ENCODE measurements at places on chromosomes 5 and 9.

DNA sequence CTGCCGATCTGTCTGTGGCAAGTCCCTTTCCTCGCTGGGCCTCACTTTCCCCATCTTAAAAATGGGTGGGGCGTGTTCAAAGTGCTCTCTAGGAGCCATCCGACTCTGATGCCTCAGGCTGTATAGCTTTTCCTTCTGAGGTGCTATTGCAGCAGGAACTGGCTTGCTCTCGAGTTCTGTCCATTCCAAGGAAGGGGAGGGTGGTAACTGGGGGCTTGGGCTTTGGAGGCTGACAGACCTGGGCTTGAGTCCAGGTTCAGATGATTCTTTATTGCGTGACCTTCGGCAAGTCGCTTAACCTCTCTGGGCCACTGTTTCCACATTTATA lies 139.5 kb downstream of the RGS3 start:
- DNase-seq: no peak

GRCh38 chr9:133610845-133611244 lies 1.7 kb upstream of the FAM163B start:
- DNase-seq: no peak

DNA sequence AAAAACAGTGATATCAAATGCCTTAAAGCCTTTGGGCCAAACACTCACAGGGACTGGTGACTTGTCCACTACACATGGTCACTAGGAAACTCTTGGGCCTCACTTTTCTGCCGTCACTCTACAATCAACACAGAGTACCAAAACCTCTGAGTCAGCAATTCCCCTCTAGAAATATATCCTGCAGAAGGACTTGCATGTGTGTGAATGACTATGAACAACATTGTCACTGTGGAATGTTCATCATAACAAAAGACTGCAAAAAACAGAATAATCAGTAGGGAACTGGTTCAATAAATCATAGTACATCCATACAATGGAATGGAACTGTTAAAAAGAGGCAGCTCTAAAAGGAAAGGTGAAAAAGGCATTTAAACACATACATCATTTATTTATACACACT lies 44.1 kb upstream of the SMU1 start:
- no peak for DNase-seq

GRCh38 chr5:66860199-66860975 lies 264.2 kb downstream of the MAST4 start:
- DNase-seq: no peak

DNA sequence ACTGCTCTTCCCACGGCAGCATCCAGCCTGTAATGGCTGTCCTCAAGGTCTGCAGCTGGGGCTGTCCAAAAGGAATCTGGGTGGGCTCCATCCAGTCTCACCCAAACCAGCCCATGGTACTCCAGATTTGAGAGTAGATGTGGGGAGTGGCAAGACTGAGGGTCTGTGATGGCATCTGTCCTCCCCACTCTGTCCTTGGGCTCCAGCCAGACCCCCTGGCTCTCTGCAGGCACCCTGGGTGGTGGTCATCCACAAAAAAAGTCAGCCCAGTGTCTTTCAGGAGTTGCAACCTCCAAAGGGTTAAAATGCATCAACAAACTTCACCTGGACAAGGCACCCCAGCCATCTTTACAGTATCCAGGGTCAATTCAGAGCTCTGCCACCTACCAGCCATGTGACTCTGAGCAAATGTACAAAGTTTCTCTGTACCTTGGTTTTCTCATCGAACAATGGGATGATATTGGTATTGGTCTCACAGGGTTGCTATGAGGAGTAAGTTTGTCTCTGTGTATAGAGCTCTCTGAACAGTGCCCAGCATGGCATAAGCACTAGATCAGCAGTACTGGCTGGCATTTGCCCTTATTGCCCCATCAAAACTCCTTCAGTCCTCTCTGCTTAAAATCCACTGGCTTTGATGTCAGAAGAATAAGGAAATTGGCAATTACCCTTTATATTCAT lies 7.3 kb upstream of the S1PR3 start:
- DNase-seq: no peak

- no peak for DNase-seq
Measured at GRCh38 chr5:140245926-140246325, 57.0 kb downstream of the PFDN1 start.

DNA sequence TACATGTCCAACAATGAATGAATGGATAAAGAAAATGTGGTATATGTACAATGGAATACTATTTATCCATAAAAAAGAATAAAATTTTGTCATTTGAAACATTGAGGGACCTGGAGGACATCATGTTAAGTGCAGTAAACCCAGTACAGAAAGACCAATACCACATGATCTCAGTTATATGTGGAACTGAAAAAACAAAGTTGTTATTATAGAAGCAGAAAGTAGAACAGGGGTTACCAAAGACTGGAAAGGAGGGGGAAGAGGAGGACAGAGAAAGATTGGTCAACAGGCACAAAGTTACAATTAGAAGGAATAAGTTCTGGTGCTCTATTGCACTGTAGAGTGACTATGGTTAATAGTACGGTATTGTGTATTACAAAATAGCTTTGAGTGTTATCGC lies 233.8 kb downstream of the SEMA6A start:
- no peak for DNase-seq

DNA sequence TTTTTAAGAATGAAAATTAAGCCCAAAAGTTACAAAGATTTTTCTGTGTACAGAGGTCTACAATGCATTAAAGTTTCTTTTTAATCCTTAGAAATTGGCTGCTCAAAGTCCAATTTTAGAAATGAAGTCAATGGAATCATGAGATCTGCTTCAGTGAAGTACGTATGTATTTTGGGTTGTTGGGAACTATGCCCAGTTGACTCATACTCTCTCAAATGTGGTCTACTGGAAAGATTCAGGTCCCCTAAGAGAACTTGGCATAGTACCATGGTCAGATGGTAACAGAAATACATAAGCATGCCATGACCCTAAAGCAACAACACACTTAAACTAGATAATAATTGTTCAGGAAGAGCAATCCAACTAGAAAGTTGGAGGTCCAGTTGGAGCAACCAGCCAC lies 23.0 kb downstream of the FBLL1 start:
- peak; percentile 39 for DNase-seq

DNA sequence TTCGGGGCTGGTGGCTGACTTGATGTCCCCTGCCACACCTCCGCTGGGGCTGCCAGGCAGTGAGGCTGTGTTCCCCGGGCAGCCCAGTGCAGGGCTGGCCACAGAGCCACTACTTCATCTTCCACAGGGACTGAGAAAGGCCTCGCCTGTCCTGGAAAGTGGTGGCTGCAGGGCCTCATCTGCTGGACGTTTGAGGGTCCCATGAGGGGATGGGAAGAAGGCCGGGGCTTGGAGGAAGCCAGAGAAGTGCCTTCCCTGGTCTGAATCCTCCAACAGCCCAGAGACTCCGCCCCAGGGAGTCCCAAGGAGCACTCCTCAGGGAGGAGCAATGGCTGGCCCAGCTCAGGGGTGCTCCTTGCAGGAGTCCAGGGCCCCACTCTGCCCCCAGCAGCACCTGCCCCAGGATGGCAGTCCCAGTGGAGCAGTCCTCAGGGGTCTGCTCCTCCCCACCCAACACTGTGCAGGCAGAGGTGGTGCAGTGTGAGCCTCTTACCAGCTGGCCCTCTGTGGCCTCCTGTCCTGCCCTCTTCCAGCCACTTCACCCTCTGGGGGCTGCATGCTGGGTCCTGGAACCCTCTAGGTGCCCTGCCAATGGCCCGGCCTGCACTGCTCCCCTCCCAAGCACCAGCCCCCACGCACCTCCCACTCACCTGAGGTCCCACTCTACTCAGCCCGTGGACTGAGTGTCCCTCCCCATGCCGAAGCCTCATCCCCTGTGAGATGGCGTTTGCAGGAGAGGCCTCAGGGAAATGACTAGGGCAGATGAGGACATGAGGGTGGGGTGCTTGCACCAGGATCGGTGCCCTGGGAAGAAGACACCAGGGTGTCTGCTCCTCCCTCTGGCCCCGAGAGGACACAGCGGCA lies 47.3 kb upstream of the COL5A1 start:
- DNase-seq: no peak

DNA sequence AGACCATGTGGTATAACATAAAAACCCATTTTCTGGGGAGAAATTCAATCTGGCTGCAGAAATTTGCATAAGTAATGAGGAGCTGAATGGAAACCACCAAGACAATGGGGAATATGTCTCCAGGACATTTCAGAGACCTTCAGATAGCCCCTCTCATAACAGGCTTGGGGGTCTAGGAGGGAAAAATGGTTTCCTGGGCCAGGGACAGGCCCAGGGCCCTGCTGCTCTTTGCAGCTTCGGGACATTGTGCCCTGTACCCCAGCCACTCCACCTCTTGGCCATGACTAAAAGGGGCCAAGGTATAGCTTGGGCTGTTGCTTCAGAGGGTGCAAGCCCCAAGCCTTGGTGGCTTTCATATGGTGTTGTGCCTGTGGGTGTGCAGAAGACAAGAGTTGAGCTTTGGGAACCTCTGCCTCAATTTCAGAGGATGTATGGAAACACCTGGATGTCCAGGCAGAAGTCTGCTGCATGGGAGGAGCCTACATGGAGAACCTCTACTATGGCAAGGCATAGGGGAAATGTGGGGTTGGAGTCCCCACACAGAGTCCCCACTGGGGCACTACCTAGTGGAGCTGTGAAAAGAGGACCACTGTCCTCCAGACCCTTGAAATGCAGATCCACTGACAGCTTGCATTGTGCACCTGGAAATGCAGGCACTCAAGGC lies 30.4 kb downstream of the MRPS30 start:
- no peak for DNase-seq

DNA sequence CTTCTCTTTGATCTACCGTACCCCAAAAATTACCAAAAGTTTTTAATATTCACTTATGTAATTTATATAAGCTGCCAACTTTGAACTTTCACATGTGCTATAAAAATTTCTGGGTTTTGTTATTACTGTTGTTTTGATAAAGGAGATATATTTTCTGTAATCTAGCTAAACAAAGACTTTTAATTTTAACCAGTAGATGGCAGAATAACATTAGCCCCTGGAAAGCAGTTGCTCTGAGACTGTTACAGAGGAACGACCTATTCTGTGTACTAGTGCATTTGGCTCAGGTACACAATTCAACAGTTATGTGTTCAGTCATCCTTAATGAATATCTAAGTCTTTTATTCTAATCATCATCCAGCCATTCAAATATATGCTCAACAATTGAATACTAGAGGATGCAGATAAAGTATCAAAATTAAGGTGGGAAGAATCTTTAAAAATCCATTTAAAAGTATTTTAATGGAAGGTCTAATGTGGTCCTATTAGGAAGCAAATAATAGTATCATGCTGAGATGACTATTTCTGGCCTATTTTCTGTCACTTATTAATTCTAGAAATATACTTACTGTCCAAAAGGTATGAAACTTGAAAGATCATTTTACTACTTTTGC lies 8.6 kb downstream of the KLHL9 start:
- no peak for DNase-seq

DNA sequence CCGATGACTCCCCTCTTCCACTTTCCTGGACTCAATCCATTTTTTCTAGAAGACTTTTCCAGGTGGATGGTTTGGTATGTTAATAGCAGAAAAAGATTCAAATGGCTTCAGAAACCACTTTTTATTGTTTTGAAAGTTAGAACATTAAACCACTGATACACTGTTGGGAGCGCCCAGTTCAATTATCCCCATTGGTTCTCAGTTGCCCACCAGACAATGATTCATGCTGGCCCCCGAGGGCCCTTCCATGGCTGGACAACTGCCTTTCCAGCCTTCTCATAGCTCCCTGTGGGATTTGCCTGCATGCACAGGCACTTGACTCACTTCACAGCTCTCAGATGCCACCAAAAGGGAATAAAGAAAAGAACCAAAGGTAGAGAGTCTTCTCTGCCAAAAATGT lies 21.3 kb upstream of the ANKRD34B start:
- DNase-seq: no peak

DNA sequence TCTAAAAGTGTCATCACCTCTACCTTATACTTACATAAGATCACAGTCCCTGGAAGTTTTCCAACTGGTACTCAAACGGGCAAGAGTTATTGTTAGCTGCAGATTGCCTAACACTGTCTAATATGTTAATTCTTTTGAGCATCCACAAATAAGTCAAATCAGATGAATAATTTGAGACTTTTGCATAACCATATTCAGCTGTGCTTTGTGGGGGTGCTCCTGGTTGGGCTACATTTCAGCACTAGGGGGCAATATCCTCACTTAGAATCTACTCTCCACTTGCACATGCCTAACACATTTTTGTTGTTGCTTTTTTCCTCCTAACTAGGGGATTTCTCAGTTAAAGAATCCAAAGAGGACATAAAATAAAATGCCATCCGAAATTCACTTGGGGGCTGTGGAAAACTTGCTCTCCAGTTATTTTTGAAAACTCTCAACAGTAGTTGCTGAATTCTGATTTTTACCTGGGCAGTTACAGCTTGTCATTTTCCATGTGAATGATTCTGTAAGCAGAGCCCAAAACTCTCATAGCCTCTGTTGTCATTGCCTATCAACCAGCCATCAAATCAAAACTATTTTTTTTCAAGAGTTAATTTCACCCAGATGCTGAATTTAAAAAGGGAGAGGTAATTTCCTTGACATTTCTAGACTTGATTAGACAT lies 71.5 kb downstream of the TRIM36 start:
- peak; percentile 11 for DNase-seq

- DNase-seq: no peak
Measured at GRCh38 chr5:138025285-138025684, 7.6 kb downstream of the FAM13B start.

DNA sequence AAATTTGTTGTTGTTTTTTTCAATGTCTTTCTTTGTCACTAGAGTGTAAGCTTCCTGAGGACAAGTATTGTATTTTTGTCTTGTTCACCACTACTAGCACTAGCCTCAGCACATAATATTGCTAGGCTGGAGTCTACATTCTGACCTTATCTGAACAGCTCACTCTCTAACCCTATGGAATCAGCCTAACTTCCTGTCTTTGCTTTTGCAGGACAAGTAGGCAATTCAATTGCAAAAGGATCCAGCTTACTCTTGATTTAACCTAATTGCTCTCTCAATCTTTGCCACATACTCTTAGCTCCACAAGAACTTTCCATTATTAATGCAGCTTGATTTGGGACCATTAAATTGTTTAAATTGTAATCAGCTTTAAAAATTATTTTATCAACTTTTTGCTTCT lies 308.5 kb downstream of the MAN2A1 start:
- no peak for DNase-seq

- peak; percentile 48 for DNase-seq
Measured at GRCh38 chr9:124079176-124079925, 67.8 kb downstream of the LHX2 start.

GRCh38 chr9:135070198-135070951 lies 17.1 kb upstream of the OLFM1 start:
- DNase-seq: no peak

- DNase-seq: no peak
Measured at GRCh38 chr9:38065369-38066075, 3.5 kb downstream of the SHB start.

DNA sequence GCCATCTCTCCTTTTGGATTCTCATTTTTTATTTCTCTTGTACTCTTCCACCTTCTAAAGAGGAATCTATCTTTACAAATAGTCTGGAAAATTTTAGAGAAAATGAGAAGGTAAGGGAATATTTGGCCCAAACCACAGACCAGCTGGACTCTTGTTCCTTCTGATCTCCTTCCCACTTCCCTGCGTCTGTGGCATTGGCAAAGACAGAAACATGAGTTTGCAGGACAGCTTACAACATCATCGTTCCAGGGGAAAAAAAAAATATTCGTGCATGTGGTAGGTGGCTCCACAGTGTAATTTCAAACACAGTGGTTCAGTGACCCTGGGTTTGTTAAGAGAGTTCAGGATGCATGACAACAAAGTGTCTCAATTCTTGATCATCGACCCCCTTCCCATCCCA lies 755.0 kb downstream of the DNAH5 start:
- no peak for DNase-seq

GRCh38 chr5:86463339-86463738 lies 154.4 kb upstream of the COX7C start:
- no peak for DNase-seq
